ENCODE measurements at places on chromosomes 16 and 17.

DNA sequence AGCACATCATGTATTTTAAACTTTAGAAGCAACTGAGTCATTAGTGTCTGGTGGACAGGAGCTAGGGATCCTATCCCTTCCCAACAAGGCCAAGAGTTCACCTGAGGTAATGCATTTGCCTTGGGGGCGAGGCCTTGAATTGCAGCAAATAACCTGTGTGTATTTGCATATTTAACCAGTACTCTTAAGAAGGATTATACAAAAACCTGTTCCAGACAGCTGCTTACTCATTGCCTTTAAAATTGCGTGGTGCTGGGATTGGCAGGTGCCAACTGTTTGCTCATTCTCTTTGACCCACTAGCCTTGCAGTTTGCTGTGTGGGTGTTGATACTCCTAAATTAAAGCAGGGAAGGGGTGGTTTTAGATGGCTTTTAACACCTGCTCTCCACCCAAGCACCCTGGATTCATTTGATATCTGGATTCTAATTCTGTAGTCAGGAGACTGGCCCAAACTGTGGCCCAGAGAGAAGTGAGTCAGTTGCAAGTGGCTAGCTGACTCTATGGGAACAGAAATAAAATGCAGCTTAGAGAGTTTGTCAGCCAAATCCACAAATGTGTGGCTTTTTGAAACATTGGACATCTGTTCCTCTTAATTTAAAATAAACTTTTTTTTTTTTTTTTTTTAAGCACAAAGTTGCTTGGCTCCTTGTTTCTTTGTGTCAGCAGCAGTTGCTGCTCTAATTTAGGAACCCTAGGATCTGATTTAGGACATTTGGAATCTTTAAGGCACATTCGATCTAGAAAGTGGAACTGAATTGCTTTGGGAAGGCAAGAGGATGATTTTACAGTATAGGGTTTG is 46.9 kb downstream of the TUBD1 start:
- no peak for DNase-seq

DNA sequence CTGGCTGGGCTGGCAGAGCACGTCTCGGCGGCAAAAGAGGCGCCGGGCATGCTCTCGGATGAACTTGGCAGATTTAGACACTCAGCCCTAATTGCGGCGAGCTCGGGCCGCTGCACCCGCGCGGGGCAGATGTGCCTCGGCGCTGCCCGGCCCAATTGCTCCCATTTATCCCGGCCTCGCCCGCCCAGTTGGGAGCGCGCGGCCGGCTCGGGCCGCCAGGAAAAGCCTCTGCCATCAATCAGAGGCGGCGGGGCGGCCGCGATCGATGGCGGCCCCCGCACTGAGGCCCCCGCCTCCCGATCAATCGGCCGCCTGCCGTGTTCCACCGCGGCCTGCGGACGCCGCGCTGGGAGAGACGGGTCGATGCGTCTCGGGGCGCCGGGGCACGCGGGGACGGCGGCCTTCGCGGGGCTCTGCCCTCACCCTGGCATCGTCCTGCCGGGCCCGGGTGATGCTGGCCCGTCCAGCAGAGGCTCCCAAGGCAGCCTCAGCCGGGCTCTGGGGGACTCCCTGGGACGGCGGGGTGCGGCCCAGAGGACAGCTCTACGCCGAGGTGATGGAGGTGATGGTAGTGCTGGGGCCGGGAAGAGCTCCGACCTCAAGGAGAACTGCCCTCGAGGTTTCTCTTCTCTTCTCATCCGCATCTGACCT is 200.9 kb upstream of the N4BP1 start:
- no peak for DNase-seq

- no peak for DNase-seq
Observed at GRCh38 chr16:50550866-50551641, 2.9 kb downstream of the NKD1 start.

DNA sequence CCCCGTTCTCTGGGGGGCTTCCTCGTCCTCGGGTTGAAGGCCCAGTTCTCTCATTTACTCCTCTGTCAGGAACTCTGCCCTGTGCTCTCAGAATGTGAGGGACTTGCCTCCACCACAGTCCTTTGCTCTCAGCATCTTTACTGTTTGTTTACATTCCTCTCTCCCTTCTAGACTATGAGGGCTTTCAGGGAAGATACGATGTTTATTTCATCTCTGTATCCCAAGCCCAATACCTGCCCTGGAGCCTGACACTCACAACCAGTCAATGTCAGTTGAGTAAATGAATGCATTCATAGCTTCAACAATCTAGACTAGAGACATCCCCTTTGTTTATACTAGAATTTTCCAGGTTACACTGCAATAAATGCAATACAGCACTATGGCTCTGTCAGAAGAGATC is 409.6 kb upstream of the CDH11 start:
- no peak for DNase-seq

- no peak for DNase-seq
Observed at GRCh38 chr17:81054881-81055370, 20.0 kb downstream of the BAIAP2 start.

GRCh38 chr17:74303305-74303704 is 22.7 kb upstream of the KIF19 start:
- DNase-seq, result no peak

DNA sequence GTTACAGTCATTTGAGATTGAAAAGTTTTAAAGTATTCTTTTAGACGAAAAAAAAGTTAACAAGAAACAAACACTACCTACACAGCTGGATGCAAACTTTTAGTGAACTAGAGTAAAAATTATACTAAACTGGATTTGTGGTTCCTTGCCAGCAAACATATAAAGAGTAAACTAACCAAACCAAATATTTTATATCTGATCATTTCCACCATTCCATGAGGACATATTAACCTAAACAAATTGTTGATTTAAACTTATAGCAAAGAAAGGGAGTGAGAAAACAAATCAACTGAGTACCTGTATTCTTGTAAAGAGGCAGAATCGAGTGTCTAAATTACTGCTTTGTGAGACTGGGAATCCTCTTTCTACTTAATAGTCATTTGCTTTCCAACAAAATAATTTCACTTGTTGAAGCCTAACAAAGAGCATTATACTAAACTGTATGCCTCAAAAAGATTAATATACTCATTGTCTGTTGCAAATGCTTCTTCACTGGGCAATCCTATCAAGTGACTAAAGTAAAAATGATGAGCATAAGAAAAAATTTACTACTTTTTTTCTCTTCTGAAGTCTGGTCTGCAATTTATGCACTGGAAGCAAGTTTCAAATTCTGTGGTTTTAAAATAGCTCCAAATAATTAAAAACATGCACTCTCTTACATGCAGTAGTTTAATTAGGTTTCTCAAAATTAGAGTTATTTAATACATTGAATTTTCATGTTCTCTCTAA is 37.5 kb downstream of the AKAP10 start:
- no peak for DNase-seq

DNA sequence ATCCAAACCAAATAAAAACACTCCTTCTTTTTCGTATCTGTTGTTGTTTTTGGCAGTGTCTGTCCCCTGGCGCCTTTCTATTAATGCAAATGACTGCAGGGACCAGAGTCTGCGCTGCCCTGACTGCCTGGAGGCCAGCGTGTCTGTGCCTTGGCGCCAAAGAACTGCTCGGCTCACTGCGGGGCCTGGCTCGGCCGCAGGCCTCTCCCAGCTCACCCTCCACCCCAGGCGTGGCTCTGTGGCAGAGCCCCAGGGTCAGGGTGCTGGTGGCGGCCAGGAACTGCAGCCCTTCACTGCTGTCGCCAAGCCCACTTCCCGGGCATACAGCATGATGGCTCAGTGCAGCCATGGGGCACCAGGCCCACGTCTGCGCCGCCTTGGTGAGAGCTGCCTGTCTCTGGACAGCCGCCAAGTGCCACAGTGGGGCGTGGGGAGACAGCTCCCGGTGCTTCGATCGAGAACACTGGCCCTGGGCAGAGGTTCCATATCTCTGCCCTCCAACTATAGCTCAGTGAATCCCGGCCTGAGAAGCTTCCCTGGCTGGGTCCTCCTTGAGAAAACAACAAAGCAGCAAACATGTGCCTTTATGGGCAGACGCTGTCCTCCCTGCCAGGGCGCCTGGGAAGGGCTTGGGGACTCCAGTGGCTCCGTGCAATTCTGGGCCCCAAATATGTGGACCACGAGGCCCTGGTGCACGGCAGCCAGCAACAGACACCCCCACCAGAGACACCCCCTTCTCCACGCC is 11.1 kb downstream of the CANT1 start:
- DNase-seq, result no peak

- no peak for DNase-seq
Observed at GRCh38 chr17:10648381-10648780, 8.7 kb downstream of the MYH3 start.

GRCh38 chr17:6166492-6167179 is 96.5 kb downstream of the WSCD1 start:
- no peak for DNase-seq

DNA sequence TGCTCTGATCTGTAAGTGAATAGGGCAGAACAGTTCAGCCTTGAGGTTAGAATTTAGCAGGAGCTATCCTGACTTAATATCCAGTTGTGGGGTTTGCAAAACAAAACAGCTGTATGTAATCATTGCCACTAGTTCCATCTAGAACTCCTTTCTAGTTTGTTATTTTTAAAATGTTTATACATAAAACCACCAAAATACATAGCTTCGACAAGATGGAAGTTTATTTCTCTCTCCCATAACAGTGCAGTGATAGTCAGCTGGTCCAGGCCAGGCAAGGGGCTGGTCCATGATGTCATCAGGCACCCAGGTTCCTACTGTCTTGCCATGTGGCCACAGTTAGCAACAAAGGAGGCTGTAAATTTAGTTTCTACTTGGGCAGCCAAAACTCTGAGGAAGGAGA is 10.5 kb upstream of the PLK1 start:
- DNase-seq, result no peak

DNA sequence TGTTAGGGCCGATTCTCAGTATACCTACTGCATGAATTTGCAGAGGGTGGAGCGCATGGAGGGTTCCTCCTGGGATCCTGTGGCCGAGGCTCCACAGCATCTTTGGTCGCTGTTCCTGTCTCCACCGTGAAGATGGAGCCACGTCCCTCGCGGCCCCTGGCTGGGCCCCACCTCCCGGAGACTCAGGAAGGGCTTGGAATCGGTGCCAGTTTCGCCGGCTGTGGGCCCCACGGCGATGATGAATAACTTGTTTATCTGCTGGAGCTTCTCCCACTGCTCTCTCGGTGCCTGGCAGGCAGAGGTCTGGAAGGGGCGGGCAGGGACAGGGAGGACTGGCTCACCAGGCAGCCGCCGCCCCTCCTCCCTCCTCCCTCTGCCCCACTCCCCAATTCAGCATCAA is 8.1 kb downstream of the SLC5A11 start:
- DNase-seq, result no peak

DNA sequence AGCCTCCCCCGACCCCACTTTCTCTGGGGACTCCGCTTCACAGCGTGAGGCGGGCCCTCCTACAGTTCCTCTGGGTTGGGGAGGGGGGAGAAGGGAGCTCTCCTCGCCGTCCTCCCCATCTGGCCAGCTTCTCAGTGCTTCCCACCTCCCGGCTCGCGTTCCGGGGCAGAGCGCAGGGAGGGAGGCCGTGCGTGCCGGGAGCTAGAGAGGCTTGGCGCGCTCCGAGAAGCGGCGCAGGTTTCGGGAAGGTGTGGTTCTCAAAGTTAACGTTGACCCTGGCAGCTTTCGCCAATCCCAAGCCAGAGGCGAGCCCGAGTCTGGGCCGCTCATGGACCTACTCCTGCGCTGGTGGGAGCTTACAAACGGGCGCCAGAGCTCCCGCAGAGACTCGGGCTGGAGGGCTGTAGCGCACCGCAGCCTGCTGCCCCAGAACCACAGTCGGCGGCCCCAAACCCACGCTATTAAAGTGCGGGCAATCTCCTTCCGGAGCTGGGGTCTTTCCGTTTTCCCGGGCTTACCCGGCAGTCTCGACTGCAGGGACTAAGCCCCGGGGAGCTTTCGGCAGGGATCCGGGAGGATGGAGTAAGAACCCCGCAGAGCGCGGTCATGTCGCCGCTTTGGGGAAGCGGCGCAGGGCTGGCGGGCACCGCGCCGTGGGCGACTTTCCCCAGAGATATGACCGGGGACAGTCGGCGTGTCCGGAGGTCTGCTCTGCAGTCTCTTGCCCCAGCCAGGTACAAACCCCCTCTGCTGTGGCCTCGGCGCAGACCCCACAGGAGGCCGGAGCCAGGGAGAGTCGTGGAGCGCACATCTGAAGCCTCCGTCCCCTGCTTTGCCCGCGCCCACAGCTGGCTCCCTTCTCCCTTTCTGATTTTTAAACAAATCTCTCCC is 787 bp downstream of the CDH11 start:
- no peak for DNase-seq

- DNase-seq, result no peak
Observed at GRCh38 chr16:7722761-7723160, 390.1 kb downstream of the RBFOX1 start.

- no peak for DNase-seq
Observed at GRCh38 chr17:58352596-58353388, 791 bp upstream of the SUPT4H1 start.

DNA sequence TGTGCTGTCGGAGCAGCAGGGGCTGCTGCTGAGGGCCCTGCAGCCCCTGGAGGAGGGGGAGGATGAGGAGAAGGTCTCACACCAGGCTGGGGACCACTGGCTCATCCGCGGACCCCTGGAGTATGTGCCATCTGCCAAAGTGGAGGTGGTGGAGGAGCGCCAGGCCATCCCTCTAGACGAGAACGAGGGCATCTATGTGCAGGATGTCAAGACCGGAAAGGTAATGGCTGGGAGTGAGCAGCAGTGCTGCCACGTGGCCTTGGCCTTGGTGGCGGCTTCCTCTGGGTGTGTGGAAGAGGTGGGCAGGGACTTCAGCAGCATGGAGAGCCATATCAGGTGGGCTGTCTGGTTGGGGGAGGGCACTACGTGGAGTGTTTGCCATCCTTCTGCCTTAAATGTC is 20.0 kb downstream of the MVP start:
- DNase-seq, result no peak

GRCh38 chr17:32976605-32977004 is 15.0 kb upstream of the SPACA3 start:
- no peak for DNase-seq

GRCh38 chr17:58325976-58326468 is 2.6 kb downstream of the TSPOAP1 start:
- no peak for DNase-seq

- no peak for DNase-seq
Observed at GRCh38 chr17:2783310-2784030, 12.8 kb upstream of the RAP1GAP2 start.

DNA sequence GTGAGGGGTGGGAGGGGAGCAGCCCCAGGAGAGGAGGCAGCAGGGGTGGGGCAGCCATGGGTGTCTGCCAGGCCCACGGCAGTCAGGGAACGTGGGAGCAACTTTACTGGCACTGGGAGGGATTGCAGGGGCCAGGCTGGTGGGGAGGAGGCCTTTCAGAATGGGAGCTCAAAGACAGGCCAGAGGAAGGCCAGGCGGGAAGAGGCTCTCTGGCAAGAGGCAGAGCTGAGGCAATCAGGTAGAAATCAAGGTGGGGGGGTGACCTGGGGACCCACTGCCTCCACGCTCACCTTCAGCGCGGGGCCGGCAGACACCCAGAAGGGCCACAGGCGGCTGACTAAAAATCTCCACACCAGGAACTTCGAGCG is 11.9 kb upstream of the GSE1 start:
- DNase-seq, result no peak

DNA sequence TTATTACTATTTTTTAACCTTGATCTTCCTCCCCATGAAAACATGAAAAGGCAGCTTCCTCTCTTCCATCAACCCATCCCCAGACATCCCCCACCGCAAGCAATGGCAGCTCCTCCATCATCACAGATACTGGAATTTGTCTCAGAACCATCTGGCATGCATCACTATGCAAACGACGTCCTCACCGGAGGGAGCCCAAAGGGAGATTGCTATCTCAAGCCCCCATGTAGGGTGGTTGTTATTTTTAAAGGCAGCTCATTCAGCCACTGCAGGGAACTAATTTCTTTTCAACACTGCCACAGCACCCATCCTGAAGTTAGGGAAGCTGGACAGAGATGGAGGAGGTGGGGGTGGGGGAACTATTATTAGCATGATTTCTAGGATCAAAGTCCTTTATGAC is 222.5 kb downstream of the FOXL1 start:
- DNase-seq, result no peak

GRCh38 chr16:72442385-72443158 is 270.6 kb upstream of the PMFBP1 start:
- no peak for DNase-seq

All from SW 1271 (cell line).